ENCODE measurements at places on chromosomes 2 and 18. TPM values are rescaled to one million over a fixed set of nuclear protein-coding genes. Genes with fewer than 3 reads are reported as not detected.

POU3F3 gene
- total RNA-seq: not detected

IL1B gene
- not detected for total RNA-seq

ZNF532 gene
- total RNA-seq: 141 TPM

MSGN1 gene
- total RNA-seq: not detected

C2orf66 gene
- total RNA-seq: 0.20 TPM

SLC40A1 gene
- total RNA-seq: 60.4 TPM

KYNU gene
- 4.2 TPM for total RNA-seq

SNTG2 gene
- total RNA-seq: 11.6 TPM

PASK gene
- total RNA-seq: 98.9 TPM

YPEL5 gene
- total RNA-seq: 83.0 TPM

STAM2 gene
- total RNA-seq: 30.9 TPM

NEU2 gene
- not detected for total RNA-seq

POLR1B gene
- 37.1 TPM for total RNA-seq

ST6GAL2 gene
- total RNA-seq: 7.4 TPM

CRIM1 gene
- 26.9 TPM for total RNA-seq

PROC gene
- 0.46 TPM for total RNA-seq

SPTBN1 gene
- 188 TPM for total RNA-seq

DAW1 gene
- 0.93 TPM for total RNA-seq

CPS1 gene
- total RNA-seq: 12.9 TPM

CFAP53 gene
- total RNA-seq: 0.37 TPM

- no peak for DNase-seq
Observed at GRCh38 chr2:212414767-212415211, 123.8 kb downstream of the ERBB4 start.

- no peak for DNase-seq
Observed at GRCh38 chr2:75558786-75559679, 1.7 kb downstream of the EVA1A start.

- DNase-seq: no peak
Observed at GRCh38 chr2:223863491-223863890, 26.1 kb upstream of the AP1S3 start.

DNA sequence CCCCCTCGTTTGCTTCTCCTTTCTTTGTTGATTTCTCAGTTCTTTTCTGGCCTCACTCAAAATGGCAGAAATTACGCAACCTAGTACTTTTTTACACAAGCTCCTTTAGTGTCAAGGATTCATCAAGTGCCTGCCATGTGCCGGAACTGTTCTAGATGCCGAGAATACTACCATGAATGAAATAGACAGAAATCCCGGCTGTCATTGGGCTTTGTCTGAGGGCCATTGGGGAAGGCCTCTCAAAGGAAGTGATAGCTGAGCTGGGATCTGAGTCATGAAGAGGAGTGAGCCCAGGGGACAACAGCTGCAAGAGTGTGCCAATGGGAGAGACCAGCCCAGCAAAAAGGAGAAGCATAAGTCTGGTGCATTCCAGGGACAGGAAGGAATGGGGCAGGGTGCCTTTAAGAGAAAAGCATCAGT, 34.3 kb upstream of the PPP1CB start:
- DNase-seq: no peak

- no peak for DNase-seq
Observed at GRCh38 chr2:20722592-20723240, 55.8 kb downstream of the GDF7 start.

DNA sequence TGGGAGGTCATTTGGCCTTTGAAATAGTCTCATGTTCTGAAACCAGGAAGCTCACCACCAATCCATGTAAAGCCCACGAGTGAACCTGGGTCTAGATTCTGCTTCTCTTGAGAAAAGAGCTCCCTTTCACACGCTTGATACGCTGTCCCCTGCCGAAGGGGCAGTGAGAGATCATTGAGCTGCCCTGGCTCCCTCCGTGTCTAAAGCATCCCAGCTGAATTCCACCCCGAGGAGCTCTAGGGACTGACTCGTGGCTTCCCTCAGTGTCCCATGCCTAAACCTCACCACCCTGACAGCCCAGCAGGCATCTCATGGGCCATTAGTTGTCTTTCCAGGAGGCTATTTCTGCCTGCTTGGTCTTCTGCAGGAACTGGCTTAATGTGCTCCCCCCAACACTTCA, 68.6 kb downstream of the COL6A3 start:
- no peak for DNase-seq

- DNase-seq: peak; percentile 55
Observed at GRCh38 chr2:121884511-121884921, 129.1 kb downstream of the TSN start.

GRCh38 chr2:39508198-39508597, 71.1 kb upstream of the MAP4K3 start:
- no peak for DNase-seq

GRCh38 chr2:128720080-128721022, 401.7 kb upstream of the HS6ST1 start:
- no peak for DNase-seq

GRCh38 chr2:225340923-225341322, 58.6 kb upstream of the NYAP2 start:
- no peak for DNase-seq

DNA sequence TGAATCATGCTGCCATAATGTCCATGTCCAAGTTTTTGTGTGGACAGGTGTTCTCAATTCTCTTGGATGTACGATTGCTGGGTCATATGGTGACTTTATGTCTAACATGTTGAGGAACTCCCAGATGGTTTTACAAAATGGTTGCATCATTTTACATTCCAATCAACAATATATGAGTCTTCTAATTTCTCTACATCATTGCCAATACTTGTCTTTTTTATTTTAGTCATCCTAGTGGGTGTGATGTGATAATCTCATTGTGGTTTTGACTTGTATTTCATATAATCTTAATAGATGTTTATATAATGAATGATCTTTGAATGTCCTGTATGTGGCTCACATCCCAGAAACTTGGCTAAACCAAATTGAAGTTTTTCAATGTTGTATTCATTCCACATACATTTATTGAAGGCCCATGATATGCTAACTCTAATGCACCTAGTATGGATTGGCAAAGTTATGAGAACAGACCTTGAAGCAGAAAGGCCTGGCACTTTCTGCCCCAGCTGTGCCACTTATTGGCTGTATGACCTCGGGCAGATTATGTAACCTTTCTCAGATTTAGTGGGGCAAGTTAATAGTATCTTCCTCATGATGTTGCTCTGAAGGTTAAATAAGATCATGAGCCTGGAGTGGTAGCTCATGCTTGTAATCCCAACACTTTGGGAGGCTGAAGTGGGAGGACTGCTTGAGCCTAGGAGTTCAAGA, 205.4 kb downstream of the RAB3GAP1 start:
- DNase-seq: no peak

GRCh38 chr2:21135585-21135984, 11.8 kb downstream of the TDRD15 start:
- DNase-seq: no peak

- no peak for DNase-seq
Observed at GRCh38 chr2:149606251-149606811, 18.8 kb upstream of the MMADHC start.

- DNase-seq: peak; percentile 88
Observed at GRCh38 chr2:120373424-120373823, 27.5 kb downstream of the INHBB start.

DNA sequence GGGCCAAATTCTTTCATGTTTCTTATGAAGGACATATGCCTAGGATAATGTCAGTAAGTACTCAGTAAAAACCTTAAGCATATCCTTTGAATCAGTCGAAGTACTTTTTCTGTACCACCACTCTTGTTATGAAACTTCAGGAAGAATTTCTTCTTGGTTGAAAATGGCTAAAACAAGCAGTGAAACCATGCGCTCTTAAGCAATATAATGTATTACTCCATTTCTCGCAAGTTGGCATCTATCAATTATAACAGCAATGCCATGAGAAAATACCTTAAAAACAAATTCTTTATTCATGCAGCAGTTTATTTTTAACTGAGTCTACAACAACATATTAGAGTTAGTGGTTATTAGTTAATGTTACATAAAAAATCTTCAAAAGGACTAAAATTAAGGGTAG, 41.0 kb downstream of the SLC66A3 start:
- no peak for DNase-seq

- DNase-seq: no peak
Observed at GRCh38 chr18:23833714-23834113, 144.5 kb downstream of the LAMA3 start.

GRCh38 chr2:21469158-21469557, 345.4 kb downstream of the TDRD15 start:
- no peak for DNase-seq

- DNase-seq: no peak
Observed at GRCh38 chr2:235864302-235864701, 303.9 kb downstream of the GBX2 start.

- no peak for DNase-seq
Observed at GRCh38 chr2:215830304-215830703, 183.0 kb downstream of the MREG start.

GRCh38 chr2:77387324-77387723, 134.9 kb downstream of the LRRTM4 start:
- DNase-seq: peak; percentile 65

DNA sequence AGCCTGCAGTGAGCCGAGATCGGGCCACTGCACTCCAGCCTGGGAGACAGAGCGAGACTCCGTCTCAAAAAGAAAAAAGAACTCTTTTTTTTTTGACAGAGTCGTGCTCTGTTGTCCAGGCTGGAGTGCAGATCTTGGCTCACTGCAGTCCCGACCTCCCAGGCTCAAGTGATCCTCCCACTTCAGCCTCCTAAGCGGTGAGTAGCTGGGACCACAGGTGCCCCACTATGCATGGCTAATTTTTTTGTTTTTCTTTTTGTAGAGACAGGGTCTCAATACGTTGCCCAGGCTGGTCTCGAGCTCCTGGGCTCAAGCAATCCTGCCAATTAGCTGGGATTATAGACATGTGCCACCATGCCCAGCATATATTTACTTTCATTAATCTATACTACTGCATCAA, 12.5 kb upstream of the INO80D start:
- DNase-seq: no peak

DNA sequence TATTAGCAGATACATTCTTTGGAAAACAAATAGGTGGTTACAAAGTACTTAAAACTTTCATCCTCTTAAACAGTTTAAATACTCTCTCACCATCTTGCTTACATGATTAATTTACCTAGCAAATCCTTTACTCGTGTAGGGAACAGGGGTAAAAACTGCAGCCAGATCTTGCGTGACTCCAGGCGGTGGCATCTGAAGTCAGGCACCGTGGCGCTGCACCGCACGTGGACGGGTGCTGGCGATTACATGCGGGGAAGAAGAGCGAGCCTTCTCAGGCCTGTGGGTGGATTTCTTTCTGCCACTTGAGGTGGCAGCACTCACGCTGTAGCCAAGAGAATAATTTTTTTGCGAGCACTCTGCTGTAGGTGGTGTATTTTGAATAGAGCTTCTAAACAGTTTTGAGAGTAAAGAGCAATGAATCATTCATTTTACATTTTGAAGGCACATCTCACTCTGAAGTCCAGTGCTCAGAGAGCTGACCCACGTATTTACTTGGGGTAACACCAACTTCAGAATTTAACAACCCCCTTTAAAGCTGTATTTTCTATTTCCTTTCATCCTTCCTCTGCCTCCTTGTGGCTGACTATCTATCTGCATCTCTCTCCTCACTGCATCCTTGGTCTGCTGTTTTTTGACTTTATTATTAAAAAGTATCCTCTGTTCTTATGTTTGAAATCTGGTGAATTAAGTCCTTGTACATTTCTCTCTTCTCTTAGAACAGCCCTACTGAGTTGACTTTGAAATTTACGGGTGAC, 68.9 kb downstream of the EPAS1 start:
- DNase-seq: no peak

- peak; percentile 91 for DNase-seq
Observed at GRCh38 chr2:202588647-202589581, 45.9 kb upstream of the FAM117B start.

DNA sequence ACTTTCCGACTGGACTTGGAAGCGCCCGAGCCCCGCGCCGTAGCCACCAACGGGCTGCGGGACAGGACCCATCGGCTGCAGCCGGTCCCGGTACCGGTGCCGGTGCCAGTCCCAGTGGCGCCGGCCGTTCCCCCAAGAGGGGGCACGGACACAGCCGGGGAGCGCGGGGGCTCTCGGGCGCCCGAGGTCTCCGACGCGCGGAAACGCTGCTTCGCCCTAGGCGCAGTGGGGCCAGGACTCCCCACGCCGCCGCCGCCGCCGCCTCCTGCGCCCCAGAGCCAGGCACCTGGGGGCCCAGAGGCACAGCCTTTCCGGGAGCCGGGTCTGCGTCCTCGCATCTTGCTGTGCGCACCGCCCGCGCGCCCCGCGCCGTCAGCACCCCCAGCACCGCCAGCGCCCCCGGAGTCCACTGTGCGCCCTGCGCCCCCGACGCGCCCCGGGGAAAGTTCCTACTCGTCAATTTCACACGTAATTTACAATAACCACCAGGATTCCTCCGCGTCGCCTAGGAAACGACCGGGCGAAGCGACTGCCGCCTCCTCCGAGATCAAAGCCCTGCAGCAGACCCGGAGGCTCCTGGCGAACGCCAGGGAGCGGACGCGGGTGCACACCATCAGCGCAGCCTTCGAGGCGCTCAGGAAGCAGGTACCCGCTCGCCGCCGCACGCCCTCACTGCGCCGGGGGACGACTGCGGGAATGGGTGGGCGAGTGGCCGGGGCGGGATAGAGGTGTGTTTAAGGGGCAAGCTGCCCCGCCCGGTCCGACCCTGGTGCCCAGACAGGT, 713 bp downstream of the ATOH8 start:
- DNase-seq: peak; percentile 89

DNA sequence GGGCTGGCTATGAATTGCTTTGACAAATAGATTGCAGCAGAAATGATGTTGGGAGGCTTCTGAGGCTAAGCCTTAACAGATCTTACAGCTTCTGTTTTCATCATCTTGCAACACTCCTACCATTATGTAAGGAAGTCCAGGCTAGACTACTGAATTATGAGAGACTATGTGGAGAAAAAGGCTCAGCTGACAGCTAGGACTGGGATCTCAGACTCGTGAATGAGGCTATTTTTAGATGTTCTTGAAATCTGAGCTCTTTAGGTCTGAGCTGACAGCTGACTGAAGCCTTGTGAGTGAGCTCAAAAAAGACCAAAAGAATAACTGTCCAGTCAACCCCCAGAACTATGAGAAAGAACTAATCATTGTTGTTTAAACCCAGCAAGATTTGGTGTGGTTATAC, 70.3 kb downstream of the VWC2L start:
- DNase-seq: no peak

DNA sequence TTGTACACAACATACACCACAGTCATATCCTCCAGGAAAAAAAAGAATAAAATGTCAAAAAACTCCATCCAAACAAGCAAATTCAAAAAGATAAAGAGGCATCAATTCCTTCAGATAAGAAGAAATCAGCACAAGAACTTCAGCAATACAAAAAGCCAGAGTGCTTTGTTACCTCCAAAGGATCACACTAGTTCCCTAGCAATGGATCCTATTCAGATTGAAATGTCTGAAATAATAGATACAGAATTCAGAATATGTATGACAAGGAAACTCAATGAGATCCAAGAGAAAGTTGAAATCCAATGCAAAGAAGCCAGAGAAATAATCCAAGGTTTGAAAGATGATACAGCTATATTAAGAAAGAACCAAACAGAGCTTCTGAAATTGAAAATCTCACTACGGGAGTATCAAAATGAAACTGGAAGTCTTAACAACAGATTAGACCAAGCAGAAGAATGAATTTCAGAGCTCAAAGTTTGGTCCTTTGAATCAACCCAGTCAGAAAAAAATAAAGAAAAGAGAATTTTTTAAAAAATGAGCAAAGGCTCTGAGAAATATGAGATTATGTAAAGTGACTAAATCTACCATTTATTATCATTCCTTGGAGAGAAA, 80.6 kb downstream of the TRABD2A start:
- no peak for DNase-seq

GRCh38 chr18:79733986-79734770, 54.6 kb downstream of the CTDP1 start:
- no peak for DNase-seq
